ENCODE measurements at places on chromosomes 13 and 19.

DNA sequence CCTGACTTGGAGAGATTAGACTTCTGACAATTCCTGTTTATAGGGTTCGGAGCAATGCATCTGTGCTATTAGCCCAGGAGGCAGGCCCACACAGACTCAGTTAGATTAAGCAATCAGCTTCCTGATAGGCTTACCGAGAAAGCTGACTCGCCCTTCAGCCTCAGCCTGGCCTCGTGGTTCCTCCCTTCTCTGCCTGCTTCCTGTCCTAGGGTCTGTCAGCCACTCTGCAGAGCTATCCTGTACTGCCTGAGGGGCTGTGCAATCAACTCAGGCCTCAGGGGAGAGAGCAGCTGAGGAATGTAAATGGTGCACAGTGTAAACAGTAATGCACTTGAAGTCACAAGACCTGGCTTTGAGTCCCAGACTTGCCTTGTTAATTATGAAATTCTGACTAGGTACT lies 30.7 kb downstream of the HTR2A start:
- no peak for DNase-seq

- DNase-seq: no peak
Observed at GRCh38 chr19:9531933-9532332, 6.5 kb downstream of the ZNF426 start.

DNA sequence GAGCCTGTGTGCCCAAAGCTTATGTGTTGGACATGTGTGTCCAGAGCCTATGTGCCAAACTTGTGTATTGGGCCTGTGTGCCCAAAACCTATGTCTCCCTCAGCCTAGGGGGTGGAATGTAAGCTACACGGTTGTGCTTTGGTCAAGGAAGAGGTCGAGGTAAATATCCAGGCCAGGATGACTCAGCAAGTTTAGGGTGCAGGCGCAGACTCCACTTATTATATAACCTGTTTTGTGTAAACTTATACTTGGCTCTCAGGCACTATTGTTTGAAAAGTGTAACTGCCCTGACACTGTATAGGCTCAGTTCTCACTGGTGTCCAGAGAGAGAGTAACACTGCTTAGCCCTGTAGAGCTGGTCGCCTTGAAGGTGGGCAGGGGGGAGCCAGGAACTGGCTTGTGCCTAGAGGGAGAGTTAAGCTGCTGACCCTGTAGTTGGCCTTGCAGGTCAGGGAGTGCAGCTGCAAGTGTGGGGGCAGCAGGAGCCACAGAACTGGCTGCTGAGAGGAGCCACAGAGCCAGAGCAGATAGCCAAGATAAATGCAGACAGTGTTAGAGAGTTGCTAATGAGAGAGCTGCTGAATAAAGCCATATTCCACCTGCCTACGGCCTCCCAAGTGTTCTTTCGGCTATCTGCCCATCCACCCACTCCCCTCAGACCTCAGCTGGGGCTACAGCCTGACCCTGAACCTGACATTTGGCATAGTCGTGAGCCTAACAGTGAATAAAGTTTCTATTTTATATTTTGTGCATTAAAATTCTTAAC lies 517.2 kb upstream of the SLITRK1 start:
- no peak for DNase-seq

- no peak for DNase-seq
Observed at GRCh38 chr19:1227304-1228054, 10.3 kb downstream of the CBARP start.

- no peak for DNase-seq
Observed at GRCh38 chr19:55611300-55611982, 6.0 kb downstream of the ZNF865 start.

DNA sequence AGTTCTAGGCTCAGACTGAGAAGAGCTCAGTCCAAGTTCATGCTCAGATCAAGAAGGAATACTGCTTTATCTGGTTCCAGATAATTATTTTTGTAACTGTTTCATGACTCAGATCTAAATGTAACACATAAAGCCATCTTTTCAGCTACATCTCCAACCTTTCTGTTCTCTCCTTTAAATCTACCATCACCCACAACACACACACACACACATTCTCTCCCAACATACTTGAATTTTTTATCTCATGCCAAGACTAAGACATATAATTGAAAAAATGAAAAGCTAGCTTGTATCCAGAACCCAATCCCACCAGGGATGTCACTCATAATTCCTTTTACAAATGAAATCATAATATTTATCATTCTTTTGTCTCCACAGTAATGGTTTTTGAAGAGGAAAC lies 7.6 kb downstream of the KATNAL1 start:
- DNase-seq: no peak

DNA sequence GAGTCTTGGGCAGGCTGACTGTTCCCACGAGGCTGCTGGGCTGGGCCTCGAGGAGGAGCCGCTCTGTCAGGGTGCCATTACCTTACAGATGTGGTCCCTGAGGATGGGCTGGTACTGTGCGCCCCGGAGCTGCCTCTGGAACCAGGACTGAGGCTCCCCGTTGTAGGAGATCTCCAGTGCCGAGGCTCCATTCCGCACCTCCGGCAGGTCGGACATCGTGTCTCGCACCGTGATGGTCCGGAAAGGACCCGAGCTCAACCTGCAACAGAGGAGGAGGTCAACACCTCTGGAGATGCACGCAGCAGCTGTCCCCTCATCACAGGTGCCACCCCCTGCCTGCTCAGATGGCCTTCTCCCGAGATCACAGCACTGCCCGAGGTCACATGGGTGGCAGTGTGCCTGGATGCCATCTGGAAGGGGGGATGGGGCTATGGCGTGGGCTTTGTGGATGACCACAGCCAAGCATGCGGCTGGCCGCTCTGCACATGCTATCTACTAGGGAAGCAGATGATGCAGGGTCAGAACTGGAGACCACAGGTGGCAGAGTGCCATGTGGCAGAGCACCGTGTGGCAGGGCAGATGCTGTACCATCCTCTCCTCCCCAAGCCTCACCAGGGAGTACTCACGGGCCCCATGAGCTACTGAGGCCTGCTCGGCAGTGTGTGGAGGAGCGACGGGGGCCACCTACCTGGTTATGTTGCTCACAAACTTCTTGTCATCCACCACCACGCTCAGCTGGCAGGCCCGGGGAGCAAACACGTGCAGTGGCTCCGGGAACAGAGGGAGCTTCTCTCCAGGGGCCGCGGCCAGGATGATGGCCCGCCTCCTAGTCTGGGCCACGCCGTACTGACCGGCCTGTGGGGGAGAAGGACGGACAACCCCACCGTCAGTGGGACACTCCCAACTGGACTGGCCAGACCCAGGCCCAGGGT lies 18.3 kb upstream of the EIF3G start:
- no peak for DNase-seq

DNA sequence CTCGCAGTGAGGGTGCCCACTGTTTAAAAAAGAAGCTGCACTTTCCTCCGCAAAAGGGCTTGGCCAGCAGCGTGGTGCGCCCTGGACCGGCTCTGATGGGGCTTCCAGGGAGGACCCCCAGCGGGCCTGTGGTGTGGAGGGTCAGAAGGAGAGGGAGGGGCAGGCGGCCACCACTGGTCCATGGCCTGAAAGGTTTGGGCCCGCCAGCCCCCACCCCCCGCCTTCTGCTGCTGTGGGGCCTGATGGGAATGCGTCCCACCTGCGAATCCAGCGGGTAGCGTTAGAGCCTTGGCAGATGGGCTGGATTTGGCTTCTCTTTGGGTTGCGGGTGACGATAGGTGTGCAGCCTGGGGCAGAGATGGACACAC lies 34.7 kb downstream of the TMEM255B start:
- no peak for DNase-seq

GRCh38 chr13:33394294-33394932 lies 108.9 kb upstream of the STARD13 start:
- no peak for DNase-seq

- no peak for DNase-seq
Observed at GRCh38 chr13:75485286-75486062, 3.5 kb upstream of the TBC1D4 start.

DNA sequence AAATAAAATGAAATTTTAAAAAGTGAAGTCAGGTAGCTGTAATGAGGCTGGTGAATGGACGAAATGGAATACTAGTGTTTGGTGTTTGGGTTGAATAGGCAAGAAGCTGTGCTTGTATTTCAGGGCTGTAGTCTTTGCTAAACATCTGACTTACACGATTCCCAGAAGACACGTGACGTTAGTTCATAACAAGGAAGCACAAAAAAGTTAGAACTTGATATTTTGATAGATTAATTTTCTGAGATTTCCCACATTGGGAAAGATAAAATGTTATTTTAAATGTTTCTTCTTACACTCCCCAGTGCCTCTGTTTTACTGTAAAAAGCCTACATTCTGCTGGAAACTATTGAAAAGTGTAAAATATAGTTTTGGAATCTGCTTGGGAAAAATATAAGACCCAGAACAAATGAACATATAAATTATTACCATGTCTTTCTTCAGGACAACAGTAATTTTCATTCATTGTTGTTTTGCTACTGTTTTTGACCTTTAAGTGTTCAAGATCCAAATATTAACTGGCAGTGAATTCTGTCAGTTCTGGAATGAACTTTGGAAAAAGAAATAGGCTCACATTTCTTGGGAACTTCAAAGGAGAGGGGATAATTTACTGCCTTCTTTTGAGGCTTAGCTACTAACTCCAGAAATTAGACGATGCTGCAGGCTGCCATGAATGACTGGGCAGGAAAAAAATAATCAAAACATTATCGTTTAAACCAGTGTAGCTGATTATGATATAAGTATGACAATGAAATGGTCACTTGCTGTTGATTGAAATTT lies 241.3 kb downstream of the SLITRK6 start:
- no peak for DNase-seq

- no peak for DNase-seq
Observed at GRCh38 chr13:87903553-87903952, 232.4 kb downstream of the SLITRK5 start.

DNA sequence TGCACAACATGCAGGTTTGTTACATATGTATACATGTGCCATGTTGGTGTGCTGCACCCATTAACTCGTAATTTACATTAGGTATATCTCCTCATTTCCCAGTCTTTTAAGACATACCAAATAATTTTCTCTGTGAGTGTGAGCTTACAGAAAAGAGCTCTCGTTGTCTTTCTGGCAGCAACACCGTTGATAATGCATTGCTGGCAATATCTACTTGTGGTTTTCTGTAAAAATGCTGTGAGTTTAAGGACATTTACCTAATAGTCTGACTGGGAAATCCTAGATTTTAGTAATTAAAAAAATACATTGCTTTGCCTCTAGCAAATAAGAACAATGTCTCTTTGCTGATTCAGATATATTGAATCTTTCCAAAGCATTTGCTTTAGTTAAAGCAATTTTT lies 8.4 kb downstream of the IGFL3 start:
- DNase-seq: no peak

GRCh38 chr13:20843166-20843565 lies 59.4 kb downstream of the XPO4 start:
- no peak for DNase-seq

- no peak for DNase-seq
Observed at GRCh38 chr13:100922599-100922998, 248.0 kb upstream of the TMTC4 start.

DNA sequence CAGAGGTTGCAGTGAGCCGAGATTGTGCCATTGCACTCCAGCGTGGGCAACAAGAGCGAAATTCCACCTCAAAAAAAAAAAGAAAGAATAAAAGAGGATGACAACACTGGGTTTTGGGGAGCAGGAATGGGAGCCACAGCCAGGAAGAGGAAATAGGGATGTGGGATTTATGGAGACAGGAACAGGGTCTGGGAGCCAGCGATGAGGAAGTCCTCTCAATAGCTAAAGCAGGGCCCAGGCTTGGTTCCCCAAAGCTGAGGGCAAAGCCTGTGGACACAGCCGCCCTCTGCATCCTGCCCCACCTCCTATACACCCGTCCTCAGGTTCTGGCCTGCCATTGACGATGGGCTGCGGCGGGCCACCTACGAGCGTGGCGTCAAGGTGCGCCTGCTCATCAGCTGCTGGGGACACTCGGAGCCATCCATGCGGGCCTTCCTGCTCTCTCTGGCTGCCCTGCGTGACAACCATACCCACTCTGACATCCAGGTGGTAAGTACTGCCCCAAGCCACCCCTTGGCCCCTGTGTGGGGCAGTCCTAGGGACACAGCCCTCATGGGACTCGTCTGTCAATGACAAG lies 13.6 kb downstream of the HIPK4 start:
- no peak for DNase-seq

GRCh38 chr19:4067396-4068046 lies 822 bp upstream of the ZBTB7A start:
- no peak for DNase-seq

DNA sequence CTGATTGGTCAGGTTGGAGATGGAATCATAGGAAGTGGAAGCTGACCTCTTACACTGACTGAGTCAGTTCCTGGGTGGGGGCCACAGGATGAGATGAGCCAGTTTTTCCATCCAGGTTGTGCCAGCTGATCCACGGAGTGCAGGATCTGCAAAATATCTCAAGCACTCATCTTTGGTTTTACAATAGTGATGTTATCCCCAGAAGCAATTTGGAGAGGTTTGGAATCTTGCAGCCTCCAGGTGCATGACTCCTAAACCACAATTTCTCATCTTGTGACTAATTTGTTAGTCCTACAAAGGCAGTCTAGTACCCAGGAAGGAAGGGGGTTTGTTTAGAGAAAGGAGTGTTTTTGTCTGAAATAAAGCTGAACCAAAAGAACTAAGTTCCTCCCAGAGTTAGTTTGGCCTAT lies 212.8 kb downstream of the SLITRK6 start:
- no peak for DNase-seq

GRCh38 chr19:47186446-47187334 lies 44.3 kb downstream of the BBC3 start:
- peak; percentile 67 for DNase-seq

GRCh38 chr13:113367771-113368170 lies 3.8 kb upstream of the GRTP1 start:
- no peak for DNase-seq

GRCh38 chr13:83272652-83273240 lies 609.5 kb downstream of the SLITRK1 start:
- DNase-seq: no peak

GRCh38 chr13:110989331-110989730 lies 74.5 kb upstream of the ANKRD10 start:
- no peak for DNase-seq

DNA sequence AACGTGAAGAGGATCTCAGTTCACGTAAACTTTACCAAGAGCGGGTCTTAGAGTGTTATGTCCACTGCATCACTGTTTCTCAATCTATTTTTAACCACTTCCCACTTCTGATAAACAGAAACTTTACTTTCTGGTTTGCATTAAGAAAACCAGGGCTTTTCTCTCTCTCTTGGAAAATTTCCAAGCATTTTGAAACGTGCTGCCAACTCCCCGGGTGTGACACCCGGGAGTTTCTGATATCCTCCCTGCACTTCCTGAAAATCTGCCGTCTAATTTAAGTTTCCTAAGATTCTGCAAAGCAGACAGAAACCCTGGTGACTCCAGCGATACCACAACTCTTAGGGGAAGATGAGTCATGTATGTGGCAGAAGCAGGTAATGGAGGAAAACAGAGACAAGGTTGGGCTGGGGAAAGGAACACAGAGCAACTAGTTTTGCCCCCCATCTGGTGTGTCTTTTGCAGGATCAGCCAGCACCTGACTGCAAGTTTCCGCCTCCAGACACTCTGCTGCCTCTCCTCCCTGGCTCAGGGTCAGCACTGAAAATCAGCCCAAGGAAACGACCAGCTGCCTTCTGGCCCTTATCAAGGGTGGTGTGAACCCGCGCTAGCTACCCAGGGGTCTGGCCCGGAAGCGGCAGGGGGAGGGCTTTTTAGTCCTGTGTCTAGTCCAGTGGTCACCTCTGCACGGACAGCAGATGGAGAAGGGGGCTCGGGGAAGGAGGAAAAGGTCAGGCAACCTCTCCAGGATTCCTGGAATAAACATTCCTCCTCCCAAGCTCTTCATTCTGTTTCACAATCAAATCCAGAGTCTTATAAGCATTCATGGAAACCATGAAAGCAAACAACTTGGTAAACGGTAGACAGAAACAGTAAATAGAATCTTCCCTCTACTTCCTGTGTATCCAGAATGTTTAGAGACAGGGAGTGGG lies 11.3 kb upstream of the FFAR2 start:
- DNase-seq: no peak

GRCh38 chr13:25847635-25848626 lies 203.9 kb downstream of the SHISA2 start:
- DNase-seq: no peak

Measured in stimulated activated CD4-positive, alpha-beta T cell treated with anti-CD3 and anti-CD28 coated beads, Interleukin-4, amount 100 ng/mL, for 48 hours (primary cell).